ENCODE measurements at places on chromosomes 5 and 9. TPM values are rescaled to one million over a fixed set of nuclear protein-coding genes. Genes with fewer than 3 reads are reported as not detected.

GRCh38 chr9:121498487-121499176 is 1.0 kb downstream of the GGTA1 start:
- H3K4me3 ChIP-seq = peak overlapping the region; percentile 75
- H3K27ac ChIP-seq = peak overlapping the region; percentile 95
- H3K27me3 ChIP-seq = no peaks in the 10 kb centered on the region

- peaks cover 53% of the 10 kb centered on the region for H3K4me1 ChIP-seq
- H3K27me3 ChIP-seq = no peaks in the 10 kb centered on the region
- H3K4me3 ChIP-seq = no peak overlapping the region
- DNase-seq = no peak
Observed at GRCh38 chr5:160367885-160368284, 2.5 kb downstream of the C1QTNF2 start.

DNA sequence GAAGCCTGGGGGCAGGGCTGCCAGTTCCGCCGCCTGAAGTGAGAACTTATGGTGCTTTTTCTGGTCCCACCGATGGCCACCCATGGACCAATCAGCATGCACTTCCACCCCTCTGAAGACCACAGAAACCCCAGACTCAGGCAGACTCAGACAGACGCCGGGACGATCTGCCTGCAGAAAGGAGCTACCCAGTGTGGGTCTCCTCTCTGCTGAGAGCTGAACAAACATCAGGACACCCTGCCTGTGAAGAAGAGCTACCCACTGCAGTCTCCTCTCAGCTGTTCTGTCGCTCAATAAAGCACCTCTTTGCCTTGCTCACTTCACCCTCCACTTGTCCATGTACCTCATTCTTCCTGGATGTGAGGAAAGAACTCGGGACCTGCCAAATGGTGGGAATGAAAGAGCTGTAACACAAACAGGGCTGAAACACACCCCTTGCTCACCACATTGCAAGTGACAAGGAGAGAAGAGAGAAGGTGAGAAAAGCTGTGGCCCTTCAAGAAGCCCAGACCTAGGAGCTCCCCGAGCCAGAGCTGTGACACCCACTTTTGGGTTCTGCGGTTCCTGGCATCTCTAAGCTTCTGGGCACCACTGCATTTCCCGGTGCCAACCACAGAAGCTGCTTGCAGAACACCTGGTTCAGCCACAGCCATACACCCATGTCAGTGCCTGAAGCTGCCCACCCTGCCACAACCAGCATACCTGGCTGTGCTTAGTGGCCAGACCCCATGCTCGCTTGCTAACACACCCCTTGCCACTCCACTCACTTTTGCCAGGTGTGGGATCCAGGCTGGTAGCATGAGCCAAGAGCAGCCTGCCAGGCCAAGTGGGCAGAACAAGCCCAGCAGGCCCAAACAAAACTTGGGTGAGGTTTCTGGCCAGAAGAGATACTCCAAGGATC is 114.3 kb upstream of the TSLP start:
- no peaks in the 10 kb centered on the region for H3K27me3 ChIP-seq
- H3K36me3 ChIP-seq = no peaks in the 10 kb centered on the region
- H3K27ac ChIP-seq = no peak overlapping the region

DNA sequence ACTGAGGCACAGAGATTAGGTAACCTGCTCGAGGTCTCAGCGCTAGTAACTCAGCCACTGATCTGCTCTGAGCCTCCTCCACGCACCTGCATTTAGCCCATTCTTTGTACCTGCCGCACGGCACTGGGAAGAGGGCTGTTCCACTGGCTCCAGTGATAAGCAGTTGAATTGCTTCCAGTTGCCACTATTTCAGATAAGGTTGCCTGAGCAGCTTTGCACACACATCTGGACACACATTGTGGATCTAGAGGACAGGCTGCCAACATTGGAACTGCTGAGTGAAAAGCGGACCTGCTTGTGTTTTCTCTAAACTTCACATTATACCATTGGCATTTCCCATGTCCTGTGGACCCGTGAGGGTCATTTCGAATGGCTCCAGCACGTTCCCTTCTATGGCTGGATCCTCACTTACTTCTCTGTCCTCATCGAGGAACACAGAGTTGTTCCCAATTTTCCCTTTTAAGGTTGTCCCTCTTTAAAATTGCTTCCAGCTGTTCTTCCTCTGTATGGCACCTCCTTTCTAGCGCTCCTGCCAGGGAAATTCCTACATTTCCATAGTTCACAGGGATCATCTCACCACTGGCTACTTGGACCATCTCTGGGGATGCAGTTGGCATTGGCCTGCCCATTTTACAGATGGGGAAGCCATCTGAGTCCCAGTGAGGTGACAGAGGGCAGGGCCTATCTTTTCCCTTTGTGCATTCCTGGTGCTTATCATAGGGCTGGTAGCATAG is 45.9 kb upstream of the RPL26L1 start:
- no peak overlapping the region for H3K4me3 ChIP-seq
- H3K27ac ChIP-seq = peak overlapping the region; percentile 93
- H3K36me3 ChIP-seq = peaks cover 10% of the 10 kb centered on the region
- H3K27me3 ChIP-seq = no peaks in the 10 kb centered on the region
- no peak for DNase-seq
- peaks cover 28% of the 10 kb centered on the region for H3K4me1 ChIP-seq

GRCh38 chr5:158814521-158814920 is 285.2 kb downstream of the EBF1 start:
- no peaks in the 10 kb centered on the region for H3K27me3 ChIP-seq
- no peaks in the 10 kb centered on the region for H3K36me3 ChIP-seq
- H3K4me1 ChIP-seq = no peaks in the 10 kb centered on the region

- no peaks in the 10 kb centered on the region for H3K36me3 ChIP-seq
- no peaks in the 10 kb centered on the region for H3K4me1 ChIP-seq
- no peak overlapping the region for H3K4me3 ChIP-seq
Observed at GRCh38 chr5:109550077-109550476, 139.7 kb upstream of the MAN2A1 start.

DNA sequence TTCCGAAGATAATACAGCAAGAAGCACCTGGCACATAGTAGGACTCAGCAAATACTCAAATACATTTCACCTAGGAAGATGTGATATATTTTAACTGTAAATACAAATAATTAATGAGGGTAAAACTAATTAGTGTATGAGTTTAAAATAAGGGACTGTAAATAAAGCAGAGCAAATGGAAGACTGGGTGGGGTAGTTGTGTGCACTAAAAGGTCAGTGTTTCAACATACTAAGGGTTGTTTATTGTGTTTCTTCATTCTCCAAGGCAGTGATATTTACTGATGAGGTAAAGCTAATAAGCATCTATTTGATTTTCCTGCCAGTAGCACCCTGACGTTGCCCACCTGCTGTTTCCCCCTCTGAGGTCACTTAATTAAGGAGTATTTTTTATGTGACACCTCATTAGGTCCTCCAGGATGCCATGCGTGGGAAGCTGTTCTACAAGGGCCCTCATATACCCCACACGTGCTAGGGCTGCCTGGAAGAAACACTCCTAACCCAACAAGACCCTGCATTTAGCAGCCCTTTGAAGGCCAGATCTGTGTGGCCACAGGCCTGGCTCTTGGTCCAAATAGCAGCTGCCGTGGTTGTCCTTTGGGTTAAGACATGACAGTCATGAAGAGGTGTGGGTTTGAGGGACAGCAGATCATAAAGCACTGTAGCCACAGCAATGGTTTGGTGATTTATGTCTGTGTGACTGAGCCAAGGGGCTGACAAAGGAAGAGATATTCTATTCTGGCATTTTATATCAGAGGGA is 97.5 kb upstream of the RPS23 start:
- no peaks in the 10 kb centered on the region for H3K36me3 ChIP-seq
- no peak for DNase-seq
- H3K27ac ChIP-seq = no peak overlapping the region
- H3K4me1 ChIP-seq = peaks cover 14% of the 10 kb centered on the region
- H3K27me3 ChIP-seq = no peaks in the 10 kb centered on the region

GRCh38 chr5:172713809-172714490 is 57.0 kb downstream of the DUSP1 start:
- H3K4me3 ChIP-seq = no peak overlapping the region
- H3K36me3 ChIP-seq = no peaks in the 10 kb centered on the region
- no peak for DNase-seq
- H3K27ac ChIP-seq = peak overlapping the region; percentile 75
- H3K27me3 ChIP-seq = no peaks in the 10 kb centered on the region

GRCh38 chr5:462051-462481 is 19.1 kb downstream of the EXOC3 start:
- no peaks in the 10 kb centered on the region for H3K4me1 ChIP-seq
- no peak overlapping the region for H3K4me3 ChIP-seq
- no peak overlapping the region for H3K27ac ChIP-seq
- DNase-seq = no peak

DNA sequence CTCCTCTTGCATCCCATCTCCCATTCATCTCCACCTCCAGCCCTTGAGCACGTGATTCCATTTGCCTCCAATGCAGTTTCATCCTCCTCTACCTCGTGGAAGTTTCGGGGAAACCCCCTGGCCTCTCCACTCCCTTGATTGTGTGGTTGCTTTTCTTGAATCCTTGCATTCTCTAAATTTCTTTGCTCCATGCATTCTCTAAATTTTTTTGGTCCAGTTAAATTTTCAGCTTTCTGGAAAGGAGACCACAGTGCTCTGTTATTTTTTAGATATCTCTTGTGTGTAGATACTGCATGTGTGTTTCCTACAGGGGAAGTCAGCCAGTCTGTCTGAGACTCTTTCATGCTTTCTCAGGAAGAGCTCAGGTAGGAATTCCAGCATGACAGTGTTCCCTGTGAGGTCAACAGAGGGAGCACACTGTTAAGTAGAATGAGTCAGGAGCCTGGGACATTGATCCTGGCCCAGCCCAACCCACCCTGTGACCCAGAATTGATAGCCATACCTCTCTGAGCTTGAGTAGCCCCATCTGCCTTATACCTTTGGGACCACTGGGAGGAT is 52.8 kb downstream of the AMBP start:
- no peak overlapping the region for H3K4me3 ChIP-seq
- DNase-seq = no peak
- no peak overlapping the region for H3K27ac ChIP-seq
- no peaks in the 10 kb centered on the region for H3K4me1 ChIP-seq
- peaks cover 32% of the 10 kb centered on the region for H3K36me3 ChIP-seq

GRCh38 chr5:100762108-100762507 is 141.0 kb downstream of the ST8SIA4 start:
- no peaks in the 10 kb centered on the region for H3K36me3 ChIP-seq
- no peak overlapping the region for H3K27ac ChIP-seq
- H3K4me3 ChIP-seq = no peak overlapping the region
- DNase-seq = no peak

DNA sequence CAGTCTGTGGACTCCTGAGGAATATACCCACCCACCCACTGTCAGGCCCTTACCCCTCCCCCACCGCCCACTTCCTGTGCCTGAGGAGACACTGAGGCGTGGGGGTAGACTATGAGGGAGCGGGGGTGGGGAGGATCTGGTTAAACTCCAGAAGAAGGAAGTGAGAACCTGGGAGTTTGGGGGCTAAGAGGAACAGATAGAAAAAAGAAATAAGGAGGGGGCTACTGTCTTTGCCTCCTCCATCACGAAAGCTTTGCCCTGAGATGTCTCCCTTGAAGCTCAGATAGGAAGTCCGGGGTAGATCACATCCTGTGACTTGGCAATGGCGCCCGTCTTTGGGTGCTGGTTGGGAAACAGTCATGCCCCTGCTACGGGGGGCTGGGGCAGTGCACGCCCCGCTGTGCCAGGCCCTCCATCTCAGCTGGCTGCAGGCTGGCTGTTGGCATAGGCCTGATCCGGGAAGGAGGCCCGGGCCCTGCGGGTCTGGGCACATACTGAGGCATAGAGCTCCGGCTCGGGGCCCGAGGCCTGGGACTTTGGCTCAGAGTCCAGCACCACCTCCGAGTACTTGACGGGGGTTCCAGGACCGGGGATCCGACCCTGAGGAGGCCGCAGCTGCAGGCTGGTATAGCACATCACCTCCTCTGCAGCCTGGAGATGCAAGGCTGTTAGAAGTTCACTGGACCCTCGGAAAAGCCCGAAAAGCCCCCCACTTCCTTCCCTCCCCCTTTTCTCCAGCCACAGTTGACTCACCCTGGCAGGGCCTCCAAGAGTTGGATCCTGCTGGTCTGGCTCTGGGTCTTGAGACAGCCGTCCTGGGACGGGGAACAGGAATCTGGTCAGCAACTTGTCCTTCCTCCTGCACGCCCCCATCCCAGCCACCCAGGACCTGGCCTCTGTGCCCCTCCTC is 1.0 kb downstream of the SIT1 start:
- peak; percentile 46 for DNase-seq
- H3K36me3 ChIP-seq = no peaks in the 10 kb centered on the region
- peaks cover 68% of the 10 kb centered on the region for H3K4me1 ChIP-seq
- peak overlapping the region; percentile 89 for H3K27ac ChIP-seq

DNA sequence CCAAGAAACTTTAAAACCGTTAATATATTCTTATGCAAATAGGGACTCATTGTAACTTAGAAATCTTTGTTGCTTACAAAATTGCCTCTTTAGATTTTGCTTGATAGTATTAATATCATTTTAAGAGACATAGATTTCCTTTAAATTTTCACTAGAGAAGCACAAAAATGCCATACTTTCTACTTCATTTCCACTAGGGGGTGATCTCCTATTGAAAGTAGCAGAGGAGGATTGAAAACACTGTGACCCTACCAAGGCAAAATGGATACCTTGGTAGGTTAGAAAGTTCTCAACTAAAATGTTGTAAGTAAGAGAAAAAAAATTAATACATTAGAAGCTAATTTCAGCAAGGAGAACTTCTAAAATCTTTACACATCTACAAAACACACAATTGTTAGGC is 204.9 kb downstream of the CHSY3 start:
- DNase-seq = no peak
- H3K36me3 ChIP-seq = no peaks in the 10 kb centered on the region
- no peak overlapping the region for H3K4me3 ChIP-seq
- H3K27ac ChIP-seq = no peak overlapping the region

- H3K36me3 ChIP-seq = no peaks in the 10 kb centered on the region
- H3K4me3 ChIP-seq = no peak overlapping the region
- no peak overlapping the region for H3K27ac ChIP-seq
- no peaks in the 10 kb centered on the region for H3K4me1 ChIP-seq
- no peaks in the 10 kb centered on the region for H3K27me3 ChIP-seq
Observed at GRCh38 chr5:35753500-35753899, 103.2 kb upstream of the IL7R start.

GRCh38 chr5:179333796-179334761 is 11.2 kb downstream of the ADAMTS2 start:
- DNase-seq = no peak
- H3K36me3 ChIP-seq = no peaks in the 10 kb centered on the region
- no peak overlapping the region for H3K4me3 ChIP-seq

DNA sequence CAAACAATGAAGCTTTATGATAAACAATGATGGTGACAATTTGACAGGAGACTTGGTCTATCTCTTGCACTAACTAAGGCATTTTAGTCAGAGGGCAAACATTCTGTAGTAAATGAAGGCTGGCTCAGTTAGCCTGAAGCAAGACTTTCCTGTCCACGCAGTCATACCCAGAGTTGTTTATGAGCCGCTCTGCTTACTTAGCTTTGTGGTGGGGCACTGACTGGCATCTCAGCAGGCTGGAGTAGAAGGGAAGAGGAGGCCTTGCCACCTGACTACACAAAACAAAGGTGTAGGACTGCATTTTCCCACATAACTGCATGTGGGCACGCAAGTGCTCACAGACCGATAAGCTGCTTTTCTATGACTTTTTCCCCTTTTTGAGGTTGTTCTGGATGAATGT is 133.7 kb upstream of the EPB41L4A start:
- no peak overlapping the region for H3K27ac ChIP-seq
- H3K4me1 ChIP-seq = peaks cover 15% of the 10 kb centered on the region
- no peak overlapping the region for H3K4me3 ChIP-seq
- no peak for DNase-seq
- H3K36me3 ChIP-seq = no peaks in the 10 kb centered on the region

Gene BAAT
- total RNA-seq = 0.92 TPM

Gene IFNB1
- total RNA-seq = not detected

Gene ZNF366
- total RNA-seq = 2.2 TPM

Gene PCDHB4
- 2.8 TPM for total RNA-seq

Gene GAPT
- 1.6 TPM for total RNA-seq

Gene FREM1
- total RNA-seq = 9.9 TPM

Gene FAT2
- total RNA-seq = 0.14 TPM

Gene FGF18
- 0.81 TPM for total RNA-seq

Gene SOWAHA
- total RNA-seq = 0.63 TPM
